Cardiac muscle cell (in vitro differentiated cells and primary cell): ENCODE measurements at places on chromosomes 16 and 17. TPM values are rescaled to one million over a fixed set of nuclear protein-coding genes. Genes with fewer than 3 reads are reported as not detected.

GRCh38 chr17:58277107-58277801 lies 3.5 kb downstream of the MPO start:
- no peaks in the 10 kb centered on the region for H3K27me3 ChIP-seq
- H3K36me3 ChIP-seq, result no peaks in the 10 kb centered on the region
- H3K4me1 ChIP-seq, result no peaks in the 10 kb centered on the region
- no peak overlapping the region for H3K27ac ChIP-seq

GRCh38 chr16:17365591-17366298 lies 105.0 kb downstream of the XYLT1 start:
- H3K4me1 ChIP-seq, result peaks cover 8% of the 10 kb centered on the region
- H3K27ac ChIP-seq, result no peak overlapping the region
- H3K27me3 ChIP-seq, result no peaks in the 10 kb centered on the region
- no peak overlapping the region for H3K4me3 ChIP-seq

DNA sequence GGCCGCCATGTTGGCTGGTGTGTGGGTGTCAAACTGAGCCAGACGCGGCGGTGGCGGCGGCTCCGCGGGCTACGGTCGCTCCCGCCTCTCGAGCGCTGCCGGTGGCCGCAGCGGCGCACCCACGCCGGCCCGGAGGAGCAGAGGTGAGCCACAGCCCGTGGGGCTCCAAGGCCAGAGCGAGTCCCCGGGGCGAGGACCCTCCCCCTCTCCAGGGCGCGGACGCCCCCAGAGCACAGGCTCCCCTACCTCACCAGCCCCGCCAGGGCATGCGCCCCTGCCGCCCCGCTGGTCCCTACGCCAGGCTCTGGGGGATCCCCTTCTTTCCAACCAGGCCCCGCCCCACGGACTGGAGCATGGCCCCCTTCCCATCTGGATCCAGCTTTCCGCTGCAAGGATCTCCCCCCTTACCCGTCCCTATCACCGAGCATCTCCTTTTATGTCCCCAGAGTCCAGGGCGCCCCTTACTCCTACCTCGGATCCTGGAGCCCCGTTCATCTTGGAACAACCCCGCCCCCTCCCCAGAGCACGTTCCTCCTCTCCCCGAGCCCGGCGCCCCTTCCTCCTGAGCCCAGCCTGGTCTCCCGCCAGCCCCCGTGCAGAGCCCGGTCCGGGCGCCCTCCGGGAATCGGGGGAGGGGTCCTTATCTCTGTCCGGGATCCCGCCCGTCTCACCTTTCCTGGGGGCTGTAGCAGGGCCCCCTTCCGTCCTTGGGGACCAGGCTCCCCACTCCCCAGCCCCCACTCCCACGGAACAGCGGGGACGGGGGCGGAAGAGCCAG lies 412 bp downstream of the EPN2 start:
- H3K27ac ChIP-seq, result peak overlapping the region; percentile 74
- no peaks in the 10 kb centered on the region for H3K4me1 ChIP-seq
- H3K4me3 ChIP-seq, result peak overlapping the region; percentile 99
- DNase-seq, result peak; percentile 52

- no peak overlapping the region for H3K27ac ChIP-seq
- H3K27me3 ChIP-seq, result peaks cover 21% of the 10 kb centered on the region
- no peak overlapping the region for H3K4me3 ChIP-seq
- H3K36me3 ChIP-seq, result no peaks in the 10 kb centered on the region
- no peak for DNase-seq
Observed at GRCh38 chr17:81967244-81967532, 6.2 kb upstream of the NOTUM start.

DNA sequence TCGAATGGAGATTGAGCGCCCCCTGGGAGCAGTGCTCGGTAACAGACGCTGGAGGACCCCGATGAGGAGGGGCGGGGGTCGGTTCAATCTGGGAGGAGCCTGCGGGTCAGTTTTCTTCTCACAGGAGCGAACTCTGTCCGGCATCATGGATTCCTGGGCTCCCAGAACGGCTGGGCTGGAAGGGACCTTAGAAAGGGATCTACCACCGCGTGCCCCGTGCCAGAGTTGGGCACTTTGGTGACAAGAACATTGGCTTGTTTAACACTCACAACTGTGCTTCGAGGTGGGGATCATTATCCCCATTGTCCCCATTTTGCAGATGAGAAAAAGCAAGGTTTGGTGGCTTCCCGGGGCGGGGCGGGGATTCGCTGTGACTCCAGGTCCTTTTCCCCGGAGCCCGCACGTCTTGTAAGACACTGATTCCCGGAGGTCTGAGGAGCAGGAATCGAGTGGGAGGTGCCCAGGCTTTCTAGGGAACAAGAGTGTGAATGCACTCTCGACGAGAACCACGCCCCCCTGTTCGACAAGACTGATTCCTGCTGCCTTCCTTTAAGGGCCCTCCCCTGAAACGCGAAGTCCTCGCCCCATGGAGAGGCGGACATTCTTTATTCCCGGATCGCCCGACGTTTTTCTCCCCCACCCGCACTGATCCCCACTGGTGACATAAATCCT lies 1.5 kb upstream of the FBXL19 start:
- no peaks in the 10 kb centered on the region for H3K27me3 ChIP-seq
- peak overlapping the region; percentile 88 for H3K27ac ChIP-seq
- H3K4me1 ChIP-seq, result no peaks in the 10 kb centered on the region
- peak overlapping the region; percentile 52 for H3K4me3 ChIP-seq
- H3K36me3 ChIP-seq, result no peaks in the 10 kb centered on the region

- no peaks in the 10 kb centered on the region for H3K4me1 ChIP-seq
- no peaks in the 10 kb centered on the region for H3K27me3 ChIP-seq
- H3K36me3 ChIP-seq, result no peaks in the 10 kb centered on the region
- H3K4me3 ChIP-seq, result no peak overlapping the region
- no peak overlapping the region for H3K27ac ChIP-seq
- peak; percentile 5 for DNase-seq
Observed at GRCh38 chr17:55186937-55187770, 77.6 kb upstream of the HLF start.

DNA sequence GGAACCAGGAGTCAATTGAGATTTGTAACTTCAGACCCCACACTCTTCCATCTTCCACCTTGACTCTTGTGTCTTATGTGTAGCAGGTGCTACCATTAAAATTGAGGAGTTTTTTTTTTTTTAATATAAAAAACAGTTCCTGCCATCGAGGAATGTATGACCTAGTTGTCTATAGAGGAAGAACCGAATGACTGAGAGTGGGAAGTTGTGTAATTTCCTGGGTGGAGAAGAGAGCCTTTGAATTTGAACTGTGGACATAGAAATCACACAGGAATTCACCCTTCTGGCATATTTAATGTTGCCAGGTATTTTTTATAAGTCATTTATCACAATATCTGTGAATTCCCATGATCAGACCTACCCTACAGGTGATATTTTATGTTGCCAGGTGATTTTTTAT lies 22.0 kb downstream of the SP2 start:
- H3K36me3 ChIP-seq, result peaks cover 10% of the 10 kb centered on the region
- H3K27me3 ChIP-seq, result no peaks in the 10 kb centered on the region
- peaks cover 3% of the 10 kb centered on the region for H3K4me1 ChIP-seq
- no peak overlapping the region for H3K27ac ChIP-seq
- no peak overlapping the region for H3K4me3 ChIP-seq

The SNF8 gene
- total RNA-seq, result 114 and 187 TPM in 2 replicates

GRCh38 chr17:44000141-44000860 lies 4.1 kb upstream of the NAGS start:
- H3K4me1 ChIP-seq, result no peaks in the 10 kb centered on the region
- H3K27me3 ChIP-seq, result peaks cover 28% of the 10 kb centered on the region
- no peaks in the 10 kb centered on the region for H3K36me3 ChIP-seq
- DNase-seq, result no peak
- H3K27ac ChIP-seq, result no peak overlapping the region

- DNase-seq, result no peak
- H3K27me3 ChIP-seq, result no peaks in the 10 kb centered on the region
- no peaks in the 10 kb centered on the region for H3K36me3 ChIP-seq
- peak overlapping the region; percentile 77 for H3K27ac ChIP-seq
- peaks cover 15% of the 10 kb centered on the region for H3K4me1 ChIP-seq
Observed at GRCh38 chr16:2988590-2989099, 8.4 kb upstream of the PKMYT1 start.

DNA sequence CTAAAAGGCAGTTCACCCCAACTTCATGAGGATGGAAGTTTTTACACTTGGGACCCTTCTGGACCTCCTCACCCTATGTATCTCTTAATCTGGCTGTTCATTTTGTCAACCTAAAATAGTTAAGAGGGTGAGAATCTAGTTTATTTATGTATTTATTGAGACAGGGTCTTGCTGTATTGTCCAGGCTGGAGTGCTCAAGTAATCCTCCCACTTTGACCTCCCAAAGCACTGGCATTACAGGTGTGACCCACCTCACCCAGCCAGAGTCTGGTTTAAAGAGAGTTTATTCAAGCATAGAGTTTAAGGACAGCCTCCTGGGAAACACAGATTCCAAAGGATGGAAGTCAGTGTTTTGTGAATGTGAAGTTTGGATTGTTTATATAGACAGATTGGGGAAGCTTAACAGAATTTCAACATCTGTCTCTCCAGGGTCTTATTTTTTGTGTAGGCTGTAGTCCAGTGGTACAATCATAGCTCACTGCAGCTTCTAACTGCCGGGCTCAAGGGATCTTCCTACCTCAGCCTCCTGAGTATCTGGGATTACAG lies 8.0 kb upstream of the APPBP2 start:
- no peak overlapping the region for H3K27ac ChIP-seq
- H3K36me3 ChIP-seq, result no peaks in the 10 kb centered on the region
- no peaks in the 10 kb centered on the region for H3K27me3 ChIP-seq
- H3K4me3 ChIP-seq, result no peak overlapping the region
- no peak for DNase-seq

The CPPED1 gene
- 10.8 and 12.0 TPM in 2 replicates for total RNA-seq

The TBC1D28 gene
- not detected in 2 replicates for total RNA-seq

The KRTAP4-3 gene
- not detected in 2 replicates for total RNA-seq

The HIC1 gene
- 2.6 and 3.7 TPM in 2 replicates for total RNA-seq

The GOT2 gene
- 99.2 and 116 TPM in 2 replicates for total RNA-seq

DNA sequence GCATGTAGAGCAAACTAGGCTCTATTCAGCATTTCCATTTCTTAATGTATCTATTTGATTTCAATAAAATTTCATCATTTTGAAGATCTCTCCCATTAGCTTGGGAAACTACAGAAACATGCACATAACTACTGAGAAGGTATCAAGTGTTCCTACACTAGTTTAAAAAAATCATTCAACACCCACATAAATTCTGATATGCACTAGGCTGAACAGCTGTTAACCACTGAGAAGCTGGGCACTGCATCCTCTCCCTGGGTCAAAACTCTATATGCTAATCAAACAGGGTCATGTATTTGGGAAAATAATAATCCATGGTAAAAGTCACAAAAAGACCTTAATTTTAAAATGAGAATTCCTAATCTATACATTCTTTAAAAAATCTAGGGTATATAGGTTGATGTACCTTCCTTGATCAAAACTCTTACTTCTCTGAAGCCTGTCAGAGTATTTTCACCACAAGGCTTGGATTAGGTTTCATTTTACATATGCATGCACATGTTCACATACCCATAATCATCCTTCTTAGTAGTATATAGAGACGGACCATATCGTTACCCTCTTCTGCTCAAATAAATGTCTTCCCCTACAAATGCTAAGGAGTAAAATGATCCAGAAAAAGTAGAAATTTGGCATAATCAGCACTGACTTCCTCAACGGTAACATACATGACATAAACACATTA lies 57.2 kb downstream of the KANSL1 start:
- peak overlapping the region; percentile 38 for H3K27ac ChIP-seq
- H3K4me3 ChIP-seq, result no peak overlapping the region
- H3K27me3 ChIP-seq, result no peaks in the 10 kb centered on the region
- no peaks in the 10 kb centered on the region for H3K36me3 ChIP-seq
- DNase-seq, result no peak
- peaks cover 51% of the 10 kb centered on the region for H3K4me1 ChIP-seq

DNA sequence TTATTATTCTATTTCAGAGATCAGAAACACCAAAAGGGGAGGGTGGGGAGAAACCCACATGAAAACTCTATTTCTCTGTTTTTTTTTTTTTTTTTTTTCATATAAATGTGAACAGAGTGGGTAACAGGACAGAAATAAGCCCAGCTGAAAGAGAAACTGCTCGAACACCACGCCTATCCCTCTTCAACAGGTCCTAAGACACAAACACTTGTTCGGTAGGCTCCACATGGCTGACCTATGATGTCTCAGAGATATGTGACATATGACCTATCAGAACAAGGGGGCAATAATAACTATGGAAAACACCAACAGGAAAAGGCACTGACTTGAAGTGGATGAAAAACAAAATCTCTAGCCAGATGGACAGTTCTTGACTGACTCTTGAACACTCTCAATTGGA lies 44.8 kb downstream of the PARN start:
- H3K27me3 ChIP-seq, result no peaks in the 10 kb centered on the region
- peaks cover 37% of the 10 kb centered on the region for H3K36me3 ChIP-seq
- no peak overlapping the region for H3K27ac ChIP-seq
- no peak for DNase-seq
- no peaks in the 10 kb centered on the region for H3K4me1 ChIP-seq
- H3K4me3 ChIP-seq, result no peak overlapping the region

DNA sequence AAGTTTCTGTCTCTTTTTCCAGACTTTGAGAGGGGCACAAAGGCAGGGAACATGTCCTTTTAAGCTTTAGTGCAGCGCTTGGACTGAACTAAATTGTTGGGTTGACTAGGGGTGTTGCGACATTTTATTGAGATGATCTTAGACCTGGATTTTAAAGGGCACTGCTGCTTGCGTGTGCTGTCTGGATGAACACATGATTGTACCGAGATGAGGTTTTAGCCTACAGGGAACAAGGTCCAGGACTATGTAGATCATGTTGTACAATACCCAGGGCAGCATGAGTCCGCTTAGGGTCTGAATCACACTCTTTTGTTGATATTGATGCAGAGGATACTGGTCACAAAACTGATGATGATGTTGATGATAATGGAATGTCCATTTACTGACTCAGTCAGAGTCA lies 5.2 kb upstream of the RGS9 start:
- no peaks in the 10 kb centered on the region for H3K36me3 ChIP-seq
- H3K4me1 ChIP-seq, result no peaks in the 10 kb centered on the region
- no peak overlapping the region for H3K4me3 ChIP-seq
- H3K27ac ChIP-seq, result no peak overlapping the region
- H3K27me3 ChIP-seq, result peaks cover 5% of the 10 kb centered on the region

DNA sequence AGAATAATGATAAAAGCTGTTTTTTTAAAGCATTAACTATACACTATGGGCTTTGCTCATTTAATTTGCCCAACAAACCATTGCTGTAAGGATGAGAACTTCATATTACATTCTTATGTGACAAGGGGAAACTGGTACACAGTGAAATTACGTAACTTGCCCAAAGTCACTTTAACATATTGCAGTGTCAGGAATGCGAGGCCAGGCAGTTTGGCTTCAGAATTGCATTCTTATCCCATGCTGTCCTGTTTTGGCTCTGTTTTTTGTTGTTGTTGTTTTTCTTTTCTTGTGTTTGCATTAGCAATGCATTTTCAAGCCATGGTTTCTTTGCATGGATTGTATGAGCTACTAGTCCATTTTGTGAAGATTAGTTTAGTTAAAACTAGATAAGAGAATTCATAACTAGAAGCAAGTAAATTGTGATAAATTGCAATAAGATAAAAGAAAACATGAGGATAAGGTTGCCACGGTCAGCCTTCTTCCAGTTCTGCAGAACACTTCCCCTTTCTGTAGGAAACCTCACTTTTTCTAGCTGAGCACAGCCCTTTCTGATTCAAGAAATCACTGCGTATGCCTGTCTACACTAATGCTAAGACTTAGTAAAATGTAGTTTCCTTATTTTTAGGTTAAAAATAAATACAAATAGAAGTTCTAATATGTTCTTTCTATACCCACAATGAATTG lies 221.3 kb upstream of the KCNJ16 start:
- no peaks in the 10 kb centered on the region for H3K4me1 ChIP-seq
- H3K27me3 ChIP-seq, result no peaks in the 10 kb centered on the region
- no peaks in the 10 kb centered on the region for H3K36me3 ChIP-seq

- no peak overlapping the region for H3K4me3 ChIP-seq
- H3K27me3 ChIP-seq, result no peaks in the 10 kb centered on the region
- no peaks in the 10 kb centered on the region for H3K36me3 ChIP-seq
- no peak overlapping the region for H3K27ac ChIP-seq
Observed at GRCh38 chr17:48484850-48485249, 46.0 kb downstream of the HOXB1 start.
